ENCODE measurements at places on chromosomes 7 and 10.

GRCh38 chr7:20440472-20441105 lies 109.9 kb downstream of the ITGB8 start:
- DNase-seq = no peak

GRCh38 chr10:123673198-123673597 lies 7.0 kb downstream of the GPR26 start:
- DNase-seq = no peak

DNA sequence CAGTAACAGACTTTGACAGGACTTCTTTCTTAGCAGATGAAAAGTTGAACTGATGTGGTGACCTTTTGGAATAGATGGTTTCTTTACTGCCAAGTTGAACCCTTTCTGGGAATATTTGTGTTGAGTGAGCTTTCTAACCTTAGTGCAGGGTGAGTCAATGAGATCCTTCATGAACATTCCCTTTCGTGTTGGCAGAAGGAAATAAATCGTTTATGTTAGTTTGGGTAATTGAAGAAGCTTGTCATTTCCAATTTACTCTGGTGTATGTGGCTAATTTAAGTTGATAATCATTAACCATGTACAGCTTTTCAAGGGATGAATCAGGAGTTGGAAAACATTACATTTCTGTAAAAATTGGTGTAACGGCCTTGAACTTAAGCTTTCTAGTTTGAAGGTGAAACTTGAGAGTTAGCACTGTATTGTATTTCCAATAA lies 43.4 kb downstream of the PTTG1IP2 start:
- no peak for DNase-seq

DNA sequence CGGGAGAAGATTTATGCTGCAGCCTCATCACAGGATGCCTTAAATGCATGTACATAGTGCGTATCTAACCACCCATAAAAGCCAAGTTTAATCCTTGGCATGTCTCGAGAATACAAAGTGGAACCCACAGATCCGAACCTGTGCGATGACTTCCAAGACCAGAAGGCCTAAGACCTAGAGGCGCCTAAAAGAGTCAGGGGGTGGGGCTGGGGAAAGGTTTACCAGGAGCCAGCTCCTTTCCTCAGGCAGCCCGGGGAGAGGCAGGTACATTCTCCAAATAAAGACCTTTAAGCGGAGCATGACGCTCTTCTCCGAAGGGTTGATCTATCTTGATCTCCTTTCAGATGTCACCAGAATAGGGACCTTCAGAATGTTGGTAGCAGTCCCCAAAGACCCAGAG lies 9.7 kb downstream of the SP8 start:
- DNase-seq = no peak

- DNase-seq = no peak
These were observed 30.3 kb upstream of the GPAM start for GRCh38 chr10:112213836-112214235.

- no peak for DNase-seq
These were observed 111.6 kb downstream of the PHTF2 start for GRCh38 chr7:77910124-77910523.

GRCh38 chr7:81869670-81870069 lies 99.8 kb upstream of the HGF start:
- DNase-seq = no peak

DNA sequence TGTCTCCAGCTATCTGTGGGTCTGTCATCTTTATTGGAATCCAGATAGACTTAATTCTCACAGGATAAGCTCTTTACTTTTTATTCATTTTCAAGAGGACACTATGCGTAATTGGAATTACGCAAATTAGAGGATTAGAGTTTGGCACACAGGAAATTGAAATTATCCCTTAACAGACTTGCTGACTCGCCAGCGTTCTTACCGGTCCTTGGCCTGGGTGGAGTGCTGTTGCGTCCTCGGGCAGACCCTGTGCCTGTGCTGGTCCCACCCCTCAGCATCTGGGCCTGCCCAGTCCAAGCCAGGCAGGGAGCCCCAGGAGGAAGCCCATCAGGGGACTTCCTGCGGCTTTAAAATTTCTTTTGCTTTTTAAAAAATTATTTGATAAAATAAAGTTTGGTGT lies 101.8 kb downstream of the MKI67 start:
- no peak for DNase-seq

DNA sequence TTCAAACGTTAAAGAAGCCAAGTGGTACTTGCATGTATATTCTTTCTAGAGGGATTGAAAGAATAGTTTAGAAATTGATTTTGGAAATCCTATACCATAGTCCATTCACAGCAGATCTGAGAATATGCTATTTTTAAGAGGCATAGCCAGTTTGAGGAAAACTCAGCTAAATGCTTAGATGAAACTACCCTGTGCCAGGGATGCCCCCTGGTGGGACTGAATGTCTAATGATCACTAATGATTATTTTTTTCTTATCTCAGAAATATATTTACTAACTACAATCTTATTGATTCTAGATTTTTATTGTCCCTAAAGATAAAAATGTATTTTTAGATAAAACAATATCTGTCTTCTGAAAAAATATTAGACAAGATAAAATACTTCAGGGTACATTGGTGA lies 844.9 kb upstream of the PHF14 start:
- no peak for DNase-seq

DNA sequence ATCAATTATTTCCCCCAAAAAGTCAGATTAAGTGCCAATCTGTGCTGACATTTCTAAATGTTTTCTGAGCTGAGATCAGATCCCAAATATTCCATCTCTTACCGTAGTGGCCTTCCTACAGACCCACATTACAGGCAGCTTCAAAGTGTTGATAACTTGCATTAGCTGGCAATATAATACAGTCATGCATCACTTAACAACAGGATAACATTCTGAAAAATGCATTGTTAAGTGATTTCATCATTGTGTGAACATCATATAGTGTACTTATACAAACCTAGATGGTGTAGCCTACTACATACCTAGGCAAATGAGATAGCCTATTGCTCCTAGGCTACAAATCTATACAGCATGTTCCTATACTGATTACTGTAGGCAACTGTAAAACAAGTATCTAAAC lies 22.4 kb downstream of the SLC25A13 start:
- DNase-seq = no peak

GRCh38 chr7:27185854-27186667 lies 1.0 kb upstream of the HOXA11 start:
- DNase-seq = no peak

- no peak for DNase-seq
These were observed 71.5 kb downstream of the CDK1 start for GRCh38 chr10:60849740-60850139.

- no peak for DNase-seq
These were observed 830.2 kb upstream of the SORCS1 start for GRCh38 chr10:107994621-107995270.

GRCh38 chr10:27258838-27259812 lies 18.5 kb upstream of the ACBD5 start:
- no peak for DNase-seq

- DNase-seq = no peak
These were observed 157.0 kb upstream of the ZMIZ1 start for GRCh38 chr10:78911533-78912340.

- DNase-seq = no peak
These were observed 13.6 kb downstream of the GIMAP4 start for GRCh38 chr7:150580638-150581394.

GRCh38 chr10:64275774-64276173 lies 754.6 kb downstream of the REEP3 start:
- no peak for DNase-seq

GRCh38 chr10:115052226-115052625 lies 40.9 kb upstream of the ATRNL1 start:
- DNase-seq = no peak

DNA sequence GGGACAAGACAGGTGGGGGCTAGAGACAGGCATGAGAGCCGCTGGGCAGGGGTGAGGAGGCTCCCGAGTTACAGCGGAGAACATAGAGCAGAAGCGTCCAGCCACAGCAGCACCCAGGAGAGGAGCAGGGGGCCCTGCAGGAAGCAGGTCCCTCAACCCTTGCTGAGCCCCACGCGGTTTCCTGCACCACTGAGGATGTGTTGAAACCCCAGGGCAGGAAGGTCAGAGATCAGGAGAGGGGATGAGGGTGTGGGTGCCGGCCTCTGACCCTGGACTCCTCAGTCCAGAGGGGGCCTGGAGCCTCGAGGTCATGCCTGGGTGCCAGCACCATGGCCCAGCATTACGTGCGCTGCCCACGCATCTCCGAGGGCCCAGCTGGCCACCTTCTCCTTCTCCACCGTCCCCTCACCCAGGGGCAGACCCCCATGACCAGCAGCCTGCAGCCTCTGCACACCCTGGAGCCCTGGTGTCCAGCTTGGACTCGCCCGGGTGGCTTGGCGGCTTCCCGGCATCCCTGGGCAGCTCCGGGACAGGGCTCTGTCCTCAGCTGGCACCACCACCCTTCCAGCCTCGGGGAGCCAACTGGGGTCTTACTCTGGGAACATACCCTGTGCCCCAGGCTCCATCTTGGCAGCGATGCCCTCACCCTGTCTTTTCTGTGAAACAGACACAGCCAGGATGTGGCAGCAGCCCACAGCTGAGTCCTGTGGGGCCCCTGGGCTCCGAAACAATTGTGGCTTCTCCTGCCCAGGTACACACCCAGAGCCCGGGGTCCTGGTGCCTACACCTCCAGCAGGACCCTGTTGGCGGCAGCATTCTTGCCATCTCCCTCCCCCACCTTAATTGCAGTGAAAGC lies 52.0 kb downstream of the STK32C start:
- no peak for DNase-seq

- no peak for DNase-seq
These were observed 17.5 kb downstream of the VPS50 start for GRCh38 chr7:93249491-93250148.

- no peak for DNase-seq
These were observed 86.0 kb downstream of the CH25H start for GRCh38 chr10:89120931-89121763.

DNA sequence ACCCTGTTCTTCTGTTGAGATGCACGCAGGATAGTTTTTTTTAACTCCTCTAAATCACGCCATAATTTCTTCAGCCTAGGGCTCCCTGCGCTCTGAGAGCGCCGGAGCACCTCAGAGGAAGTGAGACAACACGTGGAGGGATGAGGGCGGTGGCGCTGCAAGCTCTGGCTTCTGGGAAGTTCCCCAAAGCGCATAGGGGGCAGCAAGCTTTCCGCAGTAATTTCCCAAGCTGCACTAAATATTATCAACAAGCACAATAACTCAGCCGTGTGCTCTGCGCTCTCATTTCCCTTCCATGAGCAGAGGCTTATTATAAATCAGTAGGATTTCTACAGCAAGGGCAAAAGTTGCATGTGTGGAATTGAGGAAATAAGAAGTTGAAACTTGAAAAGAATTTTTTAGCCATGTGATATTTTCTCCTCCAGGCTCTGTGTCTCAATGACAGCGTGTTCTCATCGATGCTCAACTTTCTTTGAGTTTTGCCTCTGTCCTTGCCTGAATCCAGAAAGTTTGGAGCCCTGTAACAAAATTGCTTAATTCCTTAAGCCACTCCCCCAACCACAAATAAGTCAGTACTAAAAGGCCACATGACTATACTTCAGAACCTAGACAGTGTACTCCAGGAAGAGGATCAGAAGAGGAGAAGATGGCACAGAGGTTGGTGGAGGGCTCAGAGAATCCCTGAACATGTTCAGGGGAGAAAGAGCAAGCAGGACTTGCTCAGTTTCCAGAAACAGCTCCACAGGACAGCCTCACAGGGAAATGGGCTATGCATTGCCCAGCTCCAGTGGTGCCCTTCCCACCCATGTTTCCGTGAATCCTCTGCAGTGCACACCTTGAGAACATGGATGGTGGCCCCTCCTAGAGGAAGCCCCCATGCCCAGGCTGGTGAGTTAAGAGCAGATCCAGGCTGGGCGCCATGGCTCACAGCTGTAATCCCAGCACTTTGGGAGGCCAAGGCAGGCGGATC lies 221.5 kb upstream of the GHITM start:
- DNase-seq = no peak

- DNase-seq = no peak
These were observed 86.8 kb downstream of the ANKRD7 start for GRCh38 chr7:118311121-118311836.

DNA sequence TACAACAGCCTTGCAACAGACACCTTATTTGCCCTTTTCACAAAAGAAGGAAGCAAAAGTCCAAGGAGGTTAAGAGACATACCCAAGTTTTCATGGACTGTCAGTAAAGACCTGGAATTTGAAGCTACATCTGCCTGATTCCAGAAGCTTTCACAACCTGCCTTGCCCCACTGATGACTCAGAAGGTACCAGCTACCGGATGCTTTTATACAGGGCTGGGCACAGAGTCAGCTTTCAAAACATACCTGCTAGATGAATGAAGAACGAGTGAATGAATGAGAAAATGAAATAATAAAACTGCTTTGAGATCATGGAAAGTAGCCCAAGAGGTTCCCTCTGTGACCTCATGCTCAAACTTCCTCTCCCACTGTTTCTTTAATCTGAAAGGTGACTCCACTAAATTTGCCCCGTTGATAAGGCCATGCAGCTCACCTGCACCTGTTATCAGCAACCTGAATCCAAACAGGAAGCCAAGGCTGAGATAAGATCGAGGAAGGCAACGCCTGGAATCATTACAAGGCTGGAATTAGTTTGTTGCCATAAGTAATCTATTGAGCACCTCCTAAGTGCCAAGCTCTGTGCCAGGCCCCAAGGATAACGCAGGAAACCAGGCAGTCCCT lies 151.5 kb downstream of the WDR11 start:
- no peak for DNase-seq

- DNase-seq = no peak
These were observed 1.1 kb downstream of the ADK start for GRCh38 chr10:74151879-74152722.

DNA sequence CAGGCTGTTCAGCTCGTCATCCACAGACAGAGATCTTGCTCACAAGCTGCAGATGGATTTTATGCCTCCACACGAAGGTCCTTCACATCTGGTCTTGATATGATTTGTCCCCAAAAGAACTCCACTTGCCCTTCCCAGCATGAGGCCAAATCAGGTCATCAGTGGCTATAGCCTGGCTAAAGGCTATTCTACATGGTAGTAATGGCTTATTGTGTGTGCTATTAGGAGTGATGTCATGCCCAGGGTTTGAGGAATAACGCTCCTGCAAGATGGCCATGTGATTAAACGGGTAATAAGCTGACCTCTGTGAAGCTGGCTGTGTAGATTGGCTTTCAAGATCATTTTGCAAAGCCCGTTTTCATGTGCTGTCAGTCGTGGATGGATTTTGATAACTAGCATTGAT lies 313.8 kb downstream of the FRMD4A start:
- DNase-seq = no peak

- DNase-seq = no peak
These were observed 35.2 kb downstream of the PRSS2 start for GRCh38 chr7:142806022-142806356.

DNA sequence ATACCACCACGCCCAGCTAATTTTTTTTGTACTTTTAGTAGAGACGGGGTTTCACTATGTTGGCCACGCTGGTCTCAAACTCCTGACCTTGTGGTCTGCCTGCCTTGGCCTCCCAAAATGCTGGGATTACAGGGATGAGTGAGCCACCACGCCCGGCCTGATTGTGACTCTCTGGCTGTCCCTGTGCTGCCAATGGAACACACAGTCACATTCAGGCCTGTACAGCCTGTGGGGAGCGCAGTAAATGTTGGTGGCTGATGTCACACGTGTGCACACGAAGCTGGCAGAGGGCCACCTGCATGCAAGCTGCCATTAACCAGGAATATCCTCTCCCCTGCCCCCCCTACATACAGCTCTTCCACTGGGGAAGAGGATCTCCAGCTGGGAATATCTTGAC lies 22.1 kb downstream of the POLL start:
- no peak for DNase-seq

GRCh38 chr7:85232068-85232467 lies 45.2 kb upstream of the SEMA3D start:
- no peak for DNase-seq

- no peak for DNase-seq
These were observed 248.7 kb upstream of the TCF7L2 start for GRCh38 chr10:112701211-112701877.

GRCh38 chr10:63713191-63714144 lies 192.3 kb downstream of the REEP3 start:
- DNase-seq = no peak

All from stimulated activated CD8-positive, alpha-beta memory T cell treated with anti-CD3 and anti-CD28 coated beads, Interleukin-7, amount 100 ng/mL, for 4 hours (primary cell).